Bladder microvascular endothelial cell (primary cell): ENCODE measurements at places on chromosomes 5 and 9. TPM values are rescaled to one million over a fixed set of nuclear protein-coding genes. Genes with fewer than 3 reads are reported as not detected.

BTNL8 gene
- total RNA-seq: not detected in 2 replicates

ALDH1A1 gene
- total RNA-seq: 109 and 3,182 TPM in 2 replicates

MELK gene
- 23.6 and 30.0 TPM in 2 replicates for total RNA-seq

NUDT12 gene
- total RNA-seq: 3.5 and 4.4 TPM in 2 replicates
